ENCODE measurements at places on chromosomes 7 and 10. TPM values are rescaled to one million over a fixed set of nuclear protein-coding genes. Genes with fewer than 3 reads are reported as not detected.
A peak's percentile ranks its signal among the peaks of the same experiment; 100 is the strongest.

DNA sequence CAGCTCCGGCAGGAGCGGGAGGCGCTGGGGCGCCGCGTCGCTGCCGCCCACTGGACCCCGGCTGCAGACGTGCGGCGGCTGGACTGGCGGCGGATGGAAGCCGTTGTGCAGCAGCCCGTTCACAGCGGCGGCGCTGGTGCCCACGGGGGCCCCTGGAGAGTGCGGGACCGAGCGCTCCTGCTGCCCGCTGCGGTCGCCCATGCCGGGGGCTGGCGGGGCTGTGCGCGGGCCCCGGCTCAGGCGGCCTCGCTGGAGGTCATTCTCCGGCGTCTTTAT, 413 bp downstream of the PANK1 start:
- H3K27ac ChIP-seq: peak overlapping the region; percentile 80
- peak overlapping the region; percentile 86 for H3K4me3 ChIP-seq
- no peaks in the 10 kb centered on the region for H3K27me3 ChIP-seq
- DNase-seq: no peak
- H3K36me3 ChIP-seq: no peaks in the 10 kb centered on the region

Gene TDRD1
- 1.2 TPM for total RNA-seq

GRCh38 chr7:140867467-140868462, 57.0 kb downstream of the BRAF start:
- H3K36me3 ChIP-seq: no peaks in the 10 kb centered on the region
- no peak for DNase-seq
- H3K4me3 ChIP-seq: no peak overlapping the region
- no peaks in the 10 kb centered on the region for H3K27me3 ChIP-seq

DNA sequence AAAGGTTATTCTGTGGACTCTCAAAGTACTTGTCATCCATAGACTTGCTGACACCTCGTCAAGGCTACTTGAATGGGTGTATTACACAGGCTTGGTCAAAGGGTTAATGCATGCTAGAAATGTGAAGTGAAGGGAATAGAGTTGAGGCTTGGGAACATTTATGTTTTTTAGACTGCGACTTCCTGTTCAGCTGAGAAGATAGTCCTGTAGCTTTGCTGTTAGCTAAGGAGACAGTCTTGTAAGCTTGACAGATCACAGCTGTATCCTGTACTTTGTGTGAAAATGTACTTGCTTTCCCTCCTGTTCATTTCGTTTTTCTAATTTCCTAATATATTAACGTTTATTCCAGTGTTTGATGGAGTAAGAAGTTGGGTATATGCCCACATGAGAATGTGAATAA, 52.1 kb downstream of the ADD3 start:
- no peak overlapping the region for H3K4me3 ChIP-seq
- H3K27ac ChIP-seq: no peak overlapping the region
- no peaks in the 10 kb centered on the region for H3K27me3 ChIP-seq
- H3K36me3 ChIP-seq: no peaks in the 10 kb centered on the region

DNA sequence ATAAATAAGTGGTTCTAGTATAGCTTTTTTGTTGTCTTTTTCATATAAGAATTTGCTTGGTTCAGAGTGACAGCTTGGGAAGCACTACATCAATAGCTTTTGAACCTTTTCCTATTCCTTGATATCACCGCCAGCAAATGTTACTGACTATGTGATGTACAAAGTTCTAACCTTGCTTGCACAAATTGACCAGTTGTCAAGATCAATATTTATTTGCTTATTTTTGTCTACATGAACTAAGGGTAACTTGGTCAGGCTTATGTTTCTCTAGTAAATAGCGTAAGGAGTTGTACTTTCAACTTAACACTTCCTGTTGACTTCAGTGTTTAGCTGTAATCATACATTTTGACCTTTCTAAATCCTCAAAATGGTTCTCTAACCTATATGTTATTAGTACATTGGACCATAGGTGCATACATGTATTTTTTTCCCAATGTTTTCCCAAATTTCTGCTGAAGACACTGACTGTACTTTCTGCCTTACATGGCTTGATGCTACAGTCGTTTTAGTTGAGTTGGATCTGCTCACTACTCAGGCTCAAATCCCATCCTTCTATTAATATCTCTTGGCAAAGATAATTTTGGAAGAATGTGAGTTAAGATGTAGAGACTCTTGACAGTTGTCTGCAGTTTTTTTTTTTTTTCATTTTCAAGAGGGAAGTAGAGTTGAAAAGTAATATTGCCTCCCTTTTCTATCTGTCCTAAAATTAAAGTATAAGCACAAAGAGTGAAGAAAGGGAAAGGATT, 239.1 kb upstream of the KAT6B start:
- H3K4me3 ChIP-seq: no peak overlapping the region
- no peak for DNase-seq
- no peaks in the 10 kb centered on the region for H3K36me3 ChIP-seq
- no peaks in the 10 kb centered on the region for H3K27me3 ChIP-seq

DNA sequence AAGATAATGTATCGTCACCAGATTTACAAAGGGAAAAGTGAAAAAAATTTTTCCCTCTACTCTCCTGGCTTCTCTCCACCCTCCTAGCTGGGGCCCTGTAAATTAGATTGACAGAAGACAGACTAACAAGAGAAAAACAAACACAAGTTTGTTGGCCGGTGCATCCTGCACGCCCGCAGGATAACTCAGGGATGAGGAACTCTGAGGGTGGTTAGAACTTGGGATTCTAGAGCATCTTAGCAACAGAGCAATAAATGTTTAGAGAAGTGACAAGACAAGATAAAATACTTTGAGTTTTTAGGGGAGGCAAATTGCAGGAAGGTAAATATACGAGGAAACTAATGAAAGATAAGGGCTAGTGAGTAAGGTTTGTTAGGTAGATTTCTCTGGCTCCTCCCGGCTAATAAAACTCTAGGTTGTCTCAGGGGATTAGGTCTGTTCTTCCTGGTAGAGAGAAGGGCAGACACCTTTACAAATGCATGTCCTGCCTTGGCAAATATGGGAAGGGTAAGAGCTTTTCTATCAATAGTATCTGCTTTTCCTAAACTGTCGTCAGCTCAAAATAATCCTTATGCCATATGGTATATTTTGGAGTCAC, 4.3 kb upstream of the UCN3 start:
- no peak for DNase-seq
- no peak overlapping the region for H3K27ac ChIP-seq
- H3K36me3 ChIP-seq: no peaks in the 10 kb centered on the region
- no peaks in the 10 kb centered on the region for H3K4me1 ChIP-seq
